CD4-positive, alpha-beta T cell treated with Interleukin-4 for 1 hour (primary cell): ENCODE measurements at places on chromosomes 13 and 19.

DNA sequence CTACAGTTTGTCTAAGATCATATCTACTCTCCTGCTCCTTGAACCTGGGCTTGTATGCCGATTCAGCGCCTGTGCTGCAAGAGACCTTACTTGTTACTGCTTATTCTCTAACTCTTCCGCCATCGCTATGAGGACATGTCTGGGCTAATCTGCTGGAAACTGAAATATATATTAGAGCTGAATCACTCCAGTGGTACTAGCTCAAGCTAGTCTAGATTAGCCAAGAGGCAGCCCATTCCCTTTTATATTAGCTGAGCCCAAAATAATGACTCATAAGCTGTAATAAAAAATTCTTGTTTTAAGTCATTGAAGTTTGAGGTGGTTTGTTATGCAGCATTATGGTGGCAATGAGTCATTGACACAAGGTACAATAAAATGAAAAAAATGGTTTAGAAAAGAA lies 52.8 kb downstream of the SLC6A16 start:
- DNase-seq: no peak

DNA sequence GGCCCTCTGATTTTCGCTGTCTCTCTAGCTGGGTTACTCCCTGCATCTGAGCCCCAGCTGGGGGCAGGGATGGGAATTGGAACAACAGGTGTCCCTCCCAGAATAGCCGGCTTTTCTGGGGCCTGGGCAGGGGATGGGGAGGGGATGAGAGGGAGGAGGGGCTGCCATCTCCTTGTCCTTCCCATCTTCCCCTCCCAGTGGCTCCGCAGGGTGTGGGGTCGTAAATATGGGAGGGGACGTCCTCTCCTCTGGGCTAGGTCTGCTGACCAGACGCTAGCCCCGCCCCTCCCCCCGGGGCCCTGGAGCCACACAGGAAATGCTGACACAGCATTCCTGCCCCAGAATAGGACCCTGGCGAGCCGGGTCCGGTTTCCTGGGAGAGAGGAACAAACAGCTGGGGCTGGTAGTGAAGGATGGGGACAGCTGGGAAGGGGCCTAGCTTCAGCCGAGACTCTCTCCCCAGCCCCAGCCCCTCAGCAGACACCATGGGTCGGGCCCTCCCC lies 1.1 kb downstream of the RYR1 start:
- no peak for DNase-seq

DNA sequence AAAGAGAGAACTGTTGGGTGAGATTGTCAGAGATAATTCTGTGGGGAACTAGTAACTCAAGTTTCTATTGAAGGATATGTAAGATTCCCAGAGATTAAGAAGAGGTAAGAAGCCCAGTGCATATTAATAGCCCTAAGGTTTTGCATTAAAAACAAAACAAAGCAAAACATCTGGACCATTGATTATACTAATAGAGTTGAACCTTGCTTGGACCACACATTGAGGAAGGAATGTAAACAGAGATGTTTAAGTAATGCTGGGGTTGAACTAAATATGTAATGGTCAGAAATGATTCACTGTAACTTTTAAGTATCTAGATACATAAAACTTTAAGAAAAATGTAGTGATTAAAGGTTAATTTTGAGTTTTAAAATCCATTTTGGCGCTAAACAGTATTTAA lies 1770.0 kb downstream of the PCDH9 start:
- no peak for DNase-seq

DNA sequence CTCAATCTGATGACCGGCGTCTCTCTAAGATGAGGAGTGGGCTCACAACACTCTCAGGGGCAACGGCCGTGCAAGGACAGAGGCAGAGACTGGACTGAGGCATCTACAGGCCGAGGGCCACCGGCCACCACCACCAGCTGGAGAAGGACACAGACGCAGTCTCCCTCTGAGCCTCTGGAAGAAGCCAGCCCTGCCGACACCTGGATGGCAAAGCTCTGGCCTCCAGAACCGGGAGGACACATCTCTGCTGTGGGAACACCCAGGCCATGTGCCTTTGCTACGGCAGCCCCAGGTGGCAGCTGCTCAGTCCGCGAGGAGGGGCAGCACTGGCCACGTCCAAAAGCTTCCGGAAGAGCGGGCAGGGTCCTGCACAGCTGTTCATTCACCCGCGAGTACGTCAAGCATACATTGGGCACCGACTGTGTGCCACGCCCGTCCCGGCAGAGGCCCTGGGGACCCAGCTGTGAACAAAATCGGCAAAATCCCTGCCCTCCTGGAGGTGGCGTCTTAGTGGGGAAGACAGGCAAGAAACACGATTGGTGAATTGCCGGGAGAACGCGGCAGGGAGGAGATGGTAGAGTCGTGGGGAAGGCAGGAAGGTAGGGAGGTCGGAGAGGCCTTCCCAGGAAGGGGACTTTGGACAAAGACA lies 17.1 kb downstream of the C2CD4C start:
- no peak for DNase-seq
